ENCODE measurements at places on chromosomes 4 and X. TPM values are rescaled to one million over a fixed set of nuclear protein-coding genes. Genes with fewer than 3 reads are reported as not detected.

- peak; percentile 58 for DNase-seq
- H3K27me3 ChIP-seq: no peaks in the 10 kb centered on the region
- H3K4me3 ChIP-seq: no peak overlapping the region
- H3K36me3 ChIP-seq: no peaks in the 10 kb centered on the region
- no peaks in the 10 kb centered on the region for H3K4me1 ChIP-seq
Measured at GRCh38 chr4:118927974-118928373, 39.3 kb downstream of the SYNPO2 start.

The SLITRK4 gene
- 0.52 TPM for total RNA-seq

The ADGRG4 gene
- 0.03 TPM for total RNA-seq

- H3K27me3 ChIP-seq: no peaks in the 10 kb centered on the region
- H3K36me3 ChIP-seq: no peaks in the 10 kb centered on the region
- DNase-seq: no peak
- H3K4me1 ChIP-seq: no peaks in the 10 kb centered on the region
Measured at GRCh38 chr4:10334506-10335028, 122.7 kb downstream of the ZNF518B start.

The CXCL3 gene
- total RNA-seq: 9.4 TPM

The PARM1 gene
- total RNA-seq: 101 TPM

DNA sequence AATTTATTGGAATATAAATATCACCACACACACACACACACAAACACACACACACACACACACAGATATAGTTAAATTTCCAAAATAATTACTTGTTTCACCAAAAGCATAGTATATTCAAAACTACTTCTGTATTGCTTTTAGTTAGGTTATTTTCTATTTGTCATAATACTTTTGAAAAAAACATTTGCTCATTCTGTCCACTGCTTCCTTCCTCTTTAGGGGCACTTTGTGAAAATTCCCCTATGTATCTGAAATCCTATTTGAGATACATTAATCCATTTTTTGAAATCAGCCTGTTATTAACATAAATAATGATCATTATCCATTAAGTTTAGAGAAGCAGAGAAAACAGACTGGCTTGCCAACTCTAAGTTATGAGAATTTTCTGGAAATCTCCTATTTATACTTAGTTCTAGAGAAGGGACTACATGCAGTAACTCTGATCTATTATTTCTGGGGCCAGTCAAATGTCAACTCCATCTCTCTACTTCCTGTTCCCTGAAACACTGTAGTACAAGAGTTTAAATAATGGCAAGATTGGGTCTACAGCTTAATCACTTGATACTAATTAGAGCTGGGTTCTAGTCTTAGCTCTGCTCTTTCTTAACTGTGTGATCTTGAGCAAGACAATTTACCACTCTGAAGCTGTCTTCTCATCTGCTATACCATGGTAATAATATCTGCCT lies 54.4 kb upstream of the GPR174 start:
- DNase-seq: no peak
- H3K36me3 ChIP-seq: no peaks in the 10 kb centered on the region
- H3K4me1 ChIP-seq: no peaks in the 10 kb centered on the region
- no peaks in the 10 kb centered on the region for H3K27me3 ChIP-seq

The NEK1 gene
- total RNA-seq: 32.9 TPM

- H3K4me3 ChIP-seq: no peak overlapping the region
- H3K36me3 ChIP-seq: no peaks in the 10 kb centered on the region
- no peak overlapping the region for H3K27ac ChIP-seq
- H3K4me1 ChIP-seq: no peaks in the 10 kb centered on the region
- no peaks in the 10 kb centered on the region for H3K27me3 ChIP-seq
Measured at GRCh38 chr4:139419388-139419914, 34.5 kb upstream of the RAB33B start.

- H3K27me3 ChIP-seq: no peaks in the 10 kb centered on the region
- H3K4me3 ChIP-seq: no peak overlapping the region
- no peaks in the 10 kb centered on the region for H3K4me1 ChIP-seq
Measured at GRCh38 chr4:74658116-74658515, 136.2 kb downstream of the BTC start.

- H3K27ac ChIP-seq: no peak overlapping the region
- DNase-seq: peak; percentile 5
- H3K27me3 ChIP-seq: no peaks in the 10 kb centered on the region
- H3K4me3 ChIP-seq: no peak overlapping the region
- H3K36me3 ChIP-seq: no peaks in the 10 kb centered on the region
Measured at GRCh38 chr4:181611033-181611711, 632.0 kb upstream of the TENM3 start.

- DNase-seq: no peak
- peaks cover 7% of the 10 kb centered on the region for H3K4me1 ChIP-seq
- H3K36me3 ChIP-seq: no peaks in the 10 kb centered on the region
- no peak overlapping the region for H3K27ac ChIP-seq
- H3K27me3 ChIP-seq: no peaks in the 10 kb centered on the region
Measured at GRCh38 chrX:39440799-39441284, 639.6 kb downstream of the MID1IP1 start.

GRCh38 chrX:53085661-53086229 lies 3.6 kb downstream of the TSPYL2 start:
- DNase-seq: no peak
- H3K4me1 ChIP-seq: no peaks in the 10 kb centered on the region
- peak overlapping the region; percentile 23 for H3K27ac ChIP-seq
- peaks cover 22% of the 10 kb centered on the region for H3K27me3 ChIP-seq
- H3K4me3 ChIP-seq: no peak overlapping the region
- peaks cover 3% of the 10 kb centered on the region for H3K36me3 ChIP-seq

The FGF5 gene
- total RNA-seq: not detected

DNA sequence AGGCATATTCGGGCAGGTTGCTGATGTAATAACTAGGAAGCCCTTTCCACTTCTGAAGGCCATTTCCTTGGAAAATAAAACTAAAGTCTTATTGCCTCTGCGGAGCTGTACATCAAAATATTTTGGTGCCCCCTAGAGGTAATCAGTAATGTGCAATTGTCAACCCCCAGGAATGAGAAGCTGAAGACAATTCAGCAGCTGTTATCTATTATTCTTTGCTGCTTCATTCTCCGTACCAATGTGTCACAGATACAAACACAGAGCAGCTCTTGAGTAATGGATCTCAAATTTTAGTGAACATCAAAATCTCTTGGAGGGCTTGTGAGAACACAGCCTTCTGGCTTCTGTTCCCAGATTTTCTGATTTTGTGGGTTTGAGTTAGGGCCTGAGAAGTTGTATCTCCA lies 3.5 kb upstream of the SLIT2 start:
- H3K4me3 ChIP-seq: no peak overlapping the region
- H3K27ac ChIP-seq: no peak overlapping the region
- DNase-seq: peak; percentile 86
- peaks cover 8% of the 10 kb centered on the region for H3K4me1 ChIP-seq

DNA sequence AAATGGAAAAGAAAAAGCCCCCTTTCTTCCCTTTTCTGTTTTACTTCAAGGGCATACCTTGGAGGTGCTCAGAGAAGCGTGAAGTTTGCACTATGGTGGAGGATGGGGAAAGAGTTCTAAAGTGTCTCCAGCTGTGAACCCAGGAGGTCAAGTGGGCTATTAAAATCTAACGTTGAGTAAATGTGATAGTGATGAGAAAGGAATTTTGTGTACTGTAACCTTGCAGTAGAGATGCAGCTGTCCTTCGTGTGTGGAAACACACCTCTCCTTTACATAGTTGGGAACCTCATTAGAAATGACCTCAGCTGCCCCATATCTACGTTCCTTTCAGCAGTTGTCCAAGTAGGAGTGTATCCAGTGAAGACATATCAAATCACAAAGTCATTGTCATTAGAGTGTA lies 26.5 kb downstream of the ADH5 start:
- no peak overlapping the region for H3K27ac ChIP-seq
- H3K27me3 ChIP-seq: no peaks in the 10 kb centered on the region
- no peak overlapping the region for H3K4me3 ChIP-seq

- no peaks in the 10 kb centered on the region for H3K27me3 ChIP-seq
- H3K4me1 ChIP-seq: no peaks in the 10 kb centered on the region
- H3K27ac ChIP-seq: no peak overlapping the region
- no peak overlapping the region for H3K4me3 ChIP-seq
- no peaks in the 10 kb centered on the region for H3K36me3 ChIP-seq
Measured at GRCh38 chrX:64186974-64187761, 18.3 kb downstream of the AMER1 start.

The ATG4A gene
- total RNA-seq: 14.9 TPM

GRCh38 chr4:64266669-64267068 lies 142.6 kb downstream of the TECRL start:
- H3K4me3 ChIP-seq: no peak overlapping the region
- no peaks in the 10 kb centered on the region for H3K36me3 ChIP-seq
- no peak for DNase-seq
- no peaks in the 10 kb centered on the region for H3K27me3 ChIP-seq
- H3K4me1 ChIP-seq: no peaks in the 10 kb centered on the region

DNA sequence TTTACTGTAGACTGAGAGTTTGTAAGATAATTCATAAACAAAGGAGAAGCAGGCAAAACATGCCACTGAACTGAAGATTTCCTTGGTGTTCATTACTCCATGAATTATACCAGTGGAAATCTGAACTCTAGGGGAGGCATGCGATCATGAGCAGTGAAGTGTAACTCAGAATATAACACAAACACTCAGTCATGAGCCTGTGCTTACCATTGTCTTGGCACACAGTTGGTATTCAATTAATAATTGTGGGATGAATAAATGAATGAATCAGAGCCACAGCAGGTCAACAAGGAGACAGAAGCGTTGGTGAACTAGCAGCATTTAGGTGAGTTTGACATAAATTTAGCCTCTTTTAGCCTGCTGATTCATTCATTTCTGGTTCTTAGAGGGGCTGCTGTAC lies 263.5 kb upstream of the DKK2 start:
- no peak overlapping the region for H3K4me3 ChIP-seq
- no peaks in the 10 kb centered on the region for H3K27me3 ChIP-seq
- no peaks in the 10 kb centered on the region for H3K4me1 ChIP-seq
- no peaks in the 10 kb centered on the region for H3K36me3 ChIP-seq

GRCh38 chr4:77050962-77051361 lies 24.8 kb downstream of the CCNI start:
- peaks cover 21% of the 10 kb centered on the region for H3K36me3 ChIP-seq
- no peaks in the 10 kb centered on the region for H3K27me3 ChIP-seq
- no peak for DNase-seq
- H3K4me3 ChIP-seq: no peak overlapping the region

The PWWP3B gene
- total RNA-seq: 1.0 TPM

DNA sequence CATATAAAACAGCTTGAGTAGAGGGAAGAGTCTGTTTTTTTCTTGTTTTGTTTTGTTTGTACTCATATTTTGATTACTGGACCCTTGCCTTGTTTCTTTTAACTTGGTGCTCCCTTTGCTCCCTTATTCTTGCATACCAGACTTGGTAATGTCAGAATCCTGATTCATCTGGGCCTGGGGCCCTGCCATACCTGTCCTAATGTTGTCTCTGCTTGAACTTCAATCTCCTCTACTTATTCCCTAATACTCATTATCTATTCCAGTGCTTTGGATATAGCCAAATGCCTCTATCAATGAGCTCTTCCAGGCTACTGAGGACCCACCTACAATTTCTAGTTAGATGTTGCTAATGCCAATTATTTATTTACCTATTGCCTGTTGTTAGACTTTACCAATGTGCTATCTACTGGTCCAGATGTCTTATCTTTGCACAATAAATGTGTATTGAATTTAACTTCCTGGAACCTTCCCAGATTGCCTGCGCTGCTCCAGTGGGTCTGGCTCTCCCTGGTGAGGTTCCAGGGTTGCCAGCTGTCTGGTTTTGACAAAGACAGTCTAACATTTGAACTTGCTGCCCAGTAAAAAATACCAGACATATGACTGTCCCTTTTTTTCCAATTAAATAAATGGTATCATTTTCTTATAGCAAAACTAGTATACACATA lies 64.4 kb upstream of the ACSL4 start:
- peaks cover 5% of the 10 kb centered on the region for H3K27me3 ChIP-seq
- no peak overlapping the region for H3K27ac ChIP-seq
- H3K4me1 ChIP-seq: no peaks in the 10 kb centered on the region
- DNase-seq: no peak

DNA sequence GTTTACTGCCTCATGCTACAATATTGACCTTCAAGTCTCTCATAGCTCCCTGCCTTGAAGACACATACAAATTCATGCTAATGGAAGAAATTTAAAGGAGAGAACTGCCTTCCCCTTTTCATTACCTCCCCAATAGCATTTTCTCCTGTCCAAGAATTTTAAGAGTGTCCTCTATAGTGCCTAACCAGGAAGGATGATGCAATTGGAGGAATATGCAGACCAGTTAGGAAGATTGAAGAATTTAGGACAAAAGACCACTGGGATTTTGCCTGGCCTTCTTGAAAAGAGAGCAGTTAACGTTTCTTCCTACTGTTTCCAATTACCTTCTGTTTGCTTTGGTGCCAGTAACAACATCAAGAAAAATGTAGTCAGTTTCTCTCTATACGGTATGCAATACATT lies 443.9 kb downstream of the INPP4B start:
- H3K4me1 ChIP-seq: no peaks in the 10 kb centered on the region
- H3K36me3 ChIP-seq: no peaks in the 10 kb centered on the region
- no peak overlapping the region for H3K4me3 ChIP-seq
- H3K27ac ChIP-seq: no peak overlapping the region
- DNase-seq: no peak
- H3K27me3 ChIP-seq: no peaks in the 10 kb centered on the region

DNA sequence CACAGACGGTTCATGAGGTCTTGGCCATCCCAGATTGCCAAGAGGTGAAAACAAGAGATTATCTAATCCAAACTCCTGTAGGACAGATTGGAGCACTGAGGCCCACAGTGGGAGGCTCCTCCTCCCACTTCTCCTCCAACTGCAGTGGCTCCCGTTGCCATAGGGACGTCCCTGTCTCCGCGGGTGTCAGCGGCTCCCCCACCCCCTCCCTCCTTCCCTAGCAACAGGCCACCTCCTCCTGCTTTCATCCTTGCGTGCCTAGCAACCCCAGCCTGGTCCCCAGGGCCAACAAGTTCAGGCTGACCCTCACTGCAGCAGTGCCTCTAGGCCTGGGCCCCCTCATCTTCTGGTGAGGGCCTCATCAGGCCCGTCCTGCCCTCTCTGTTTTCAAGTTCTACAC lies 6.8 kb upstream of the IQSEC2 start:
- H3K4me3 ChIP-seq: no peak overlapping the region
- H3K27ac ChIP-seq: peak overlapping the region; percentile 7
- no peaks in the 10 kb centered on the region for H3K36me3 ChIP-seq
- peak; percentile 67 for DNase-seq
- H3K4me1 ChIP-seq: peaks cover 4% of the 10 kb centered on the region

- no peaks in the 10 kb centered on the region for H3K36me3 ChIP-seq
- H3K4me3 ChIP-seq: no peak overlapping the region
- DNase-seq: no peak
- H3K27ac ChIP-seq: no peak overlapping the region
- H3K4me1 ChIP-seq: peaks cover 17% of the 10 kb centered on the region
Measured at GRCh38 chr4:183826461-183826860, 78.6 kb upstream of the STOX2 start.

The ZIC3 gene
- not detected for total RNA-seq

GRCh38 chr4:157265281-157265680 lies 44.8 kb downstream of the GRIA2 start:
- H3K27ac ChIP-seq: no peak overlapping the region
- DNase-seq: no peak
- H3K4me3 ChIP-seq: no peak overlapping the region
- H3K4me1 ChIP-seq: no peaks in the 10 kb centered on the region

- H3K27ac ChIP-seq: no peak overlapping the region
- H3K36me3 ChIP-seq: no peaks in the 10 kb centered on the region
- H3K4me1 ChIP-seq: no peaks in the 10 kb centered on the region
Measured at GRCh38 chrX:118212817-118213183, 96.2 kb upstream of the KLHL13 start.

The DRP2 gene
- total RNA-seq: 0.74 TPM

GRCh38 chr4:82789025-82789776 lies 9.4 kb downstream of the SCD5 start:
- no peak overlapping the region for H3K4me3 ChIP-seq
- DNase-seq: no peak
- no peaks in the 10 kb centered on the region for H3K27me3 ChIP-seq
- H3K36me3 ChIP-seq: no peaks in the 10 kb centered on the region

GRCh38 chr4:186812592-186812991 lies 88.9 kb upstream of the FAT1 start:
- no peaks in the 10 kb centered on the region for H3K36me3 ChIP-seq
- H3K27me3 ChIP-seq: no peaks in the 10 kb centered on the region
- no peaks in the 10 kb centered on the region for H3K4me1 ChIP-seq
